ENCODE measurements at places on chromosomes 2 and 18.

DNA sequence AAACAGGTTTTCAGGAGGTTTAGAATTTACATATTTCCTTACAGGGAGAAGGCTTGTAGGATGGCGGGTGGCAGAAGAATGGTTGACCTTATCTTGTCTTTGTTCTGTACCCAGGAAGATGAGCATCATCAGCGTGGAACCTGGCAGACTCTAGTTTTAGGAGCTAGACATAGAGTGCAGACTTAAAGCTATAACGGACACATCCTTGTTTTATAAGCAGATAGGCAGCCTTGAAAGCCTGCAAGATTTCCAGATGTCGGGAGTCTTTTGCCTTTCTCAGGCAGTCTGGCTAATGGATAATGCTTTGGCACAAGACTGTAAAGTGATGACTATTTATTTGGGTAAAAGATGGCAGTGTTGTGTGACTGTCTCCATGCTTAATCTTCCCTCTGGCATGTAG lies 11.7 kb downstream of the AQP12B start:
- no peak for DNase-seq

DNA sequence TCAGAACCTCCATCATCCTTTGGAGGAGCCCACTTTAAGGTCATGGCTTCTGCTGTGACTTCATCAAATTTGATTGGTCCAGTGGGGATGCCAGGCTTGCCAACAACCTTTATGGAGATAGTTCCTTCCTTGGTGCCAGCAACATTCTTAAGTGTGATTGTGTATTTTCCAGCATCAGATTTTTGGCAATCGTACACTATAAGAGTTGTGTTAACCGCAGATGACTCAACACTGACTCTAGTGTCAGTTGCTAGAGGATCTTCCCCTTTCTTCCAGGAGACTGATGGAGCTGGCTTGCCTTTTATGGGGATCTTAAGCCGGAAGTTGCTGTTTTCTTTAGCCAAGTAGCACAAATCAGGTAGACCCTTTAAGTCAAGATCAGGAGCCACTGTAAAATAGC lies 98.7 kb downstream of the PLEKHA3 start:
- no peak for DNase-seq

GRCh38 chr2:158936978-158937377 lies 31.5 kb upstream of the TANC1 start:
- no peak for DNase-seq

DNA sequence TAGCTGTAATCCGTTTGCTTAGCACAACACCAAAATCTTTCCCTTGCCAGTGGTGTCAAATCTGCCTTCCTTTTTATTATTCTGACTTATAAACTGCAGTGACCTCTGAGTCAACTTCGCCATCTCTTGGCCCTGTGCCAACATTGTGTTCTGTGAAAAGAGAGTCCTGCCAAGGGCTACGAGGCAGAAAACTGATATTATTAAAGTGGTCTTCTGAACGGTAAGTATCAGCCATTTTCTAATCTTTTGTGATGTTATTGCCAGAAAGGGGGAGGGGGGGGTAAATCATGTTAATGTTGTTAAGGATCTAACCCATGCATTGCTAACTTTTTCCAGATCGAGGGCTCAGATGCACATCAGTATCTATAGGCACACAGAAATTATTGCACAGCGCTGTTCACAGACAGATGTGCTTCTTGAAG lies 121.5 kb upstream of the LTBP1 start:
- no peak for DNase-seq

DNA sequence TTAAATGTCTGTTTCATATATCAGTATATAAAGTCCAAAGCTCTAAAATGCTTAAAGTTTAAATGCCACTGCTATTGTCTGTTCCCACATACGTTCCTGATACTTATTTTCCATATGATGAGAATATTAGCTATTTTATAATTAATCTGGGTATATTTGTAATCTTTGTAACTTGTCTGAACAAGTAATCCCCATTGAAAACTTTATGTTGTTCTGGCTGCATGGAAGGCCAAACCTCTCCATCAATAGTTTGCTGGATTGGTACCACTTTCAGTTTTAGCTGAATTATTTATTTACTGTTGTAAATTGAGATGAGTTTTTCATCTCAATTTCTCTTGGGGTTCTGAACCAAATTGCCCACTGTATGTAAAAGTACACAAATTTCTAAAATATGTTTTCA lies 1.5 kb downstream of the MBD5 start:
- DNase-seq: no peak

DNA sequence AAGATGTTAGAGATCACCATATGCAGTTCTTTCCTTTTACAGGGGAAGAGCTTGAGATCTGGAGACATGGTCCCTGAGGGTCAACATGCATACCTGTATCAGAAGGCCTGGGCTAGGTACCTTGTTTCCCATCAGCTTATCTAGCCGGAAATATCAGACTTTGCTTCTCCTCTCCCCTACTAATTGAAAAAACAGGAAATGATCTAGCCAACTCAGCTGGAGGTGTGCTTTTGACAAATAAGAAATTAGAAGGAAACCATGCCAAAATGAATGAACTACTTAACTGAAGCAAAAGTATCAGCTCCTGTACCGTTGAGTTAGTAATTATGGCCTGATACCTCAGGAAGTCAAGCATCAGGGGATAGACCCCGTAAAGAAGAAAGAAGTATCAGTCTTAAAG lies 20.4 kb downstream of the PKP4 start:
- DNase-seq: no peak

DNA sequence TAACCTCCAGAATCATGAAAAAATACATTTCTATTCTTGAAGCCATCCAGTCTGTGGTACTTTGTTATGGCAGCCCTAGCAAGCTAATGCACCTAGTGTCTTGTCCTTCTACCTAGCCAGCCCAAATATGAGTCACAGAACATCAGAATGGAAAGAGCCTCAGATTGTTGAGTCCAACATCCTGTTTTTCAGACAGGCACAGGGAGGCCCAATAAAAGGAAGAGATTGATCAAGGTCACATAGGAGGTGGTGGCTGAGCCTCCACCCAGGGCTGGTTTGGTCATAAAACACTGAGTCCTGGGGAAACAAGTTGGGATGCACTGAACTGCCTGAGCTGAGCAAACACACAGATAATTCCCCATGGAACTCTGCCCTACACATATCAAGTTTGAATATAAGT lies 195.5 kb downstream of the TTC32 start:
- no peak for DNase-seq

- DNase-seq: no peak
These were observed 984.5 kb downstream of the TSN start for GRCh38 chr2:122739732-122740593.

DNA sequence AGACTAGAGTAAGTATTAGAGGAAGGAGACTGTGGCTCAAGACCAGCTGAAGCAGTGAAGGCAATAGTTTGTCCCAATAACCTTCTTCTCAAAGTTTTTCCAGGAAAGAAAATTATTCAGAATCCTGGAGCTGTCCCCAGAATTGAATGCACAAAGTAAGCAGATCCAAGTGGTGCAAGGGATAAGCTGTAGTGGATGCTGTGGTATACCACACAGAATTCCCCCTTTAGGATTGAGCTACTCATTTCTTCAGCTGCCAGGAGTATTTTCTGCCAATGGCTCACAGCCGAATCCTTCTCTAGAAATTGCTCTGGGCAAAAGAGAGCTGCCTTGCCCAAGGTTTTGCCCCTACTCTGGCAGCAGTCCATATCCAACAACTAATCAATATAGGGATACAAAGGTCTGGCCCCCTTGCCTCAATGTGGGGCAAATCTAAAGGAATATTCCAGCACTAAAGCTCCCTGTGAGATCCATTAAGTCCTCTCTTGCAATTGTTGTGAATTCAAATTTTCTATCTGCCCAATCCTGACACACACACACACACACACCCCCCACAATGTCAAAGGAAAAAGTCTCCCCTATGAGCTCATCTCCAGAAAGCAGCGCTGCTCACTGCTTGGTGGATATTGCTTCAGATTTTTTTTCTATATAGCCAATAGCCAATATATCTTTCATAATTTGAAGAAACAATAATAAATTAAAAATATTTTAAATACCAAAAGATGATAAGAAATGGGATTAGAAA lies 18.4 kb upstream of the TCF7L1 start:
- DNase-seq: no peak

- DNase-seq: no peak
These were observed 18.2 kb downstream of the C2orf69 start for GRCh38 chr2:199929262-199929661.

GRCh38 chr2:144796164-144796563 lies 276.2 kb upstream of the ZEB2 start:
- no peak for DNase-seq

DNA sequence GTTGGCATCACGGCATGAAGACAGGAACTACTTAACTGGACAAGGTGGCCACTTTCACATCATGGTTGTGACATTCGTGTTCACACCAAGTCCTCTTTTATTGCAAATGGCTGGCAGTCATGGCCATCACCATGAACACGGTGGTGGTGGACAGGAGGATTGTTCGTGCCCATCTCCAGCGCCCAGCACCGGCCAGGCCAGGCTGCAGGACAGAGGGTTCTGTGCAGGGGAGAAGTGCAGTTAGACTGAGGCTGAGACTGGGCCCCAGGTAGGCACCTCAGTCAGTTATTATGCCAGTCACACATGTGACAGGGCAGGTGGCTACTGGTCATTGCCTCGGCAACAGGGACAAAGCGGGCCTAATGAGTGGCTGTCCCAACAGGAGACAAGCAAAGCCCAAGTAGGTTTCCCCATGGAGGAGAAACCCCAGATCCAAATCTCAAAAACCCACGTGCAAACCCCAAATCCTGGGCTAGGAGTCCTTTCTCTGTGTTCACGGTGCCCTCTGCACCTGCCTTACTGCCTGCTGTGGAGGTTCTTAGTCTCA lies 468.1 kb upstream of the MYT1L start:
- DNase-seq: no peak

GRCh38 chr2:226655871-226656270 lies 143.7 kb downstream of the IRS1 start:
- no peak for DNase-seq

- no peak for DNase-seq
These were observed 856.1 kb upstream of the ID2 start for GRCh38 chr2:7825591-7826312.

- no peak for DNase-seq
These were observed 19.6 kb downstream of the EHBP1 start for GRCh38 chr2:62724886-62725711.

GRCh38 chr2:238974081-238974480 lies 126.2 kb downstream of the TWIST2 start:
- DNase-seq: no peak

DNA sequence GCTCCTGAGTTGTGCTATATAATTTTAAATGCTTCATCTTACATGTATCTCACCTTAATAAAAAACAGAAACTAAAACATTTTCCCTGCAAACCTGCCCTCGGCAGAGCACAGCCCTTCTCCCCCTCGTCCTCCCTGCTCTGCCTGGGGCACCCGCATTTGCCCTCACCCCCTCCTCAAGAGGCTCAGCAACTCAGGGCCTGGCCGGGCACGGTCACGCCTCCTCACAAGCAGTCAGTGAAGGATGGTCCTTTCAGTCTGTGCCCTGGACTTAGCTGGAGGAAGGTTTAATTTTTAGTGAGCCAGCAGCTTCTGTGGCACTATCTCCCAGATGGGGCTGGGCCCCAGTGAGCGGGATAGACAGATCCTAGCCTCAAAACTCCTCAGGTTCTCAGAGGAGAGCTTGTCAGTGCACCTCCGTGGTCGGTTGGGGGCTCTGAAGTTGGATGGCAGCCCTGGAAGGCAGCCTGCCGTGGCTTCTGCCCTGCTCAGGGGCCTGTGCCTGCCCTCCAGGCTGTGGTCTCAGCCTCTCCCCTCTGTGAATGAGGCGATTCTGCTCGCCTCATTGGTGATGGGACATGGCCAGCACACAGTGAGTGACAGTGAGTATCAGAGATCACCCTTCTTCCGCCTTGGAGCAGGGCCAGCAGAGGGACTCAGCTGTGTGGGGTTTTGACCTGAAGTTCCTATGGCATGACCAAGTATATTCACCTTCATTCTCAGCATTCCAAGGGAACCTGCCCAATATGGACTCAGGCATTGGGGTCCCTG lies 56.3 kb upstream of the AFF3 start:
- no peak for DNase-seq

DNA sequence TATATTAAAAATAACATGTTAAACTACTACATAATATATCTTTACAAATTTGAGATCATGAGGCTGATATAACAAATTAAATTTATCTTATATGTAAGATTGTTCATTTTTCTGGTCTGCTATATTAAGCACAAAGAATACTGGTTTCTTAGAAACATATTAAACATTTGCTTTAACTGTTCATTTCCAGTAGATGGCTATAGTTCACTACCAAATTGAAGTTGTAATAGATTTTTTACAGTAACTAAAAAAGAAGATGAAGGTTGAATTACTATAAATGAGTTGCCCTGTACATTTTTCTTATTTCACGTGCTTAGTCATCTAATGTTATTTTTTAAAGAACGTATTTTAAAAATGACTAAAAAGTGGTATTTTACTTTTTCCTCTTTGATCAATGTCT lies 57.0 kb downstream of the ZNF407 start:
- no peak for DNase-seq

GRCh38 chr2:152198499-152198898 lies 22.9 kb upstream of the STAM2 start:
- no peak for DNase-seq

DNA sequence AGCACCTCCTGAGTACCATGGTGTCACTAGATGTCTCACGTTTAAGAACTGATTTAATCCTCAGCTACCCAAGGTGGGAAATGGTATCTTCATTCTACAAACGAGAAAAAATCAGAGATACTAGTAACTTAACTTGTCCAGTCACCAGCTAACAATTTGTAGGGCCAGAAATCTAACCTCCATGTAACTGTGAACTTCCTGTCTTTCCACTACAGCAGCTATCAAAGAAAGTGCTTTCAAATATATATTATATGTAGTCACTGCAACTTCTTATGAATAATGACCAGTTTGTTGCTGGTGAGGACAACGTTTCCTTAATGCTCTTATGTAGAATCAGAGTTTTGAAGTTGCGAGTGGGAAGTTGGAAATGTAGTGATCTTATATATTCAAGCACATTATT lies 1.9 kb downstream of the REV1 start:
- DNase-seq: no peak

- DNase-seq: no peak
These were observed 170.0 kb downstream of the TXNL1 start for GRCh38 chr18:56468396-56468795.

DNA sequence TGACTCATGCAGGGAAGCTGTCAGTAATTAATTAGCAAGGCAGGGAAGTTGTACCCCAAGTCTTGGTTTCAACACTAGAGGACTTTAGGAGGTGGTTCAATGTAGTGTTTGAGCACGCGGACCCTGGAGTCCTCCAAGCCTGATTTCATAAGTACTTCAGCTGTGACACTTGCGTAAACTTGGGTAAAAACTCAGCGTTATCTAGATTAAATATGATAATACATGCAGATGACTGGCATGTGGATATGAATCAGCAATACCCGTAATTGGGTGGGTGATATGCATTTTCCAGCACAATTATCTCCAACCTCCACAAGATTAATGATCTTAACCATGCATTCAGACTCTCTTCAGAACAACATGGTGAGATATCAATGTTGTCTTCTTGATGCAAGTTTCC lies 5.2 kb downstream of the UGT1A7 start:
- DNase-seq: no peak

- DNase-seq: no peak
These were observed 5.5 kb upstream of the MSH6 start for GRCh38 chr2:47777277-47777937.
